ENCODE measurements at places on chromosomes 3 and 15. TPM values are rescaled to one million over a fixed set of nuclear protein-coding genes. Genes with fewer than 3 reads are reported as not detected.

MRPL47 gene
- total RNA-seq, result 29.5 TPM

LRRN1 gene
- total RNA-seq, result not detected

STARD5 gene
- 5.6 TPM for total RNA-seq

ACVR2B gene
- total RNA-seq, result 2.7 TPM

GRM2 gene
- total RNA-seq, result under 0.01 TPM

THBS1 gene
- total RNA-seq, result 214 TPM

DIPK2A gene
- total RNA-seq, result 67.9 TPM

ARPP21 gene
- total RNA-seq, result not detected

OR5K4 gene
- not detected for total RNA-seq

CLDN11 gene
- total RNA-seq, result 264 TPM

PTX3 gene
- 186 TPM for total RNA-seq

PPP1R14D gene
- total RNA-seq, result not detected

IQCH gene
- total RNA-seq, result 7.0 TPM

CLSTN2 gene
- 1.00 TPM for total RNA-seq

LRRC2 gene
- total RNA-seq, result 7.4 TPM

UROC1 gene
- not detected for total RNA-seq

UACA gene
- 152 TPM for total RNA-seq

TAMM41 gene
- total RNA-seq, result 6.7 TPM

PARP3 gene
- 17.6 TPM for total RNA-seq

PLD1 gene
- total RNA-seq, result 16.7 TPM

PSTPIP1 gene
- total RNA-seq, result 0.11 TPM

PLSCR5 gene
- not detected for total RNA-seq

CCNB2 gene
- total RNA-seq, result 21.4 TPM

ALDH1A2 gene
- total RNA-seq, result 10.9 TPM

MINAR1 gene
- 0.66 TPM for total RNA-seq

Data from uterine smooth muscle cell (primary cell).